Mesothelial cell of epicardium (in vitro differentiated cells): ENCODE measurements at places on chromosomes 5 and 9. TPM values are rescaled to one million over a fixed set of nuclear protein-coding genes. Genes with fewer than 3 reads are reported as not detected.

GRCh38 chr9:86670076-86670475 lies 277.2 kb downstream of the GAS1 start:
- DNase-seq = no peak

- no peak for DNase-seq
These were observed 558.4 kb downstream of the BNC2 start for GRCh38 chr9:16312116-16312515.

DNA sequence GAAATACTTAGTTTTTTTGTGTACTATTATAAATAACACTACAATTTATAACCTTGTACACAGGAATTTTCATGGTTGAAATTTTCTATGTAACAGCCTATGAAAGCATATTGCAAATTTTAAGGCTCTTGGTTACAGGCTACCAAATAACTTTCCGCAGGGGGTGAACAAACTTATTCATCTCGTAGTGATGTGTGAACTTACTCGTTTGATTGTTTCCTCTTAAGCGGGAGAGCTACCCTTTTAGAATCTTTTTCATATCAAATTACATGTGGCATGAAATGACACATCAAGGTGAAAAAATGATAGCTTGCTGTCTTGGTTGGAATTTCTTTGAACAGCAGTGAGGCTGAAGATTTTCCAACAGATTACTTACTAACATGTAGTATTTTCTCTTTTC lies 90.8 kb upstream of the GNA14 start:
- DNase-seq = no peak

DNA sequence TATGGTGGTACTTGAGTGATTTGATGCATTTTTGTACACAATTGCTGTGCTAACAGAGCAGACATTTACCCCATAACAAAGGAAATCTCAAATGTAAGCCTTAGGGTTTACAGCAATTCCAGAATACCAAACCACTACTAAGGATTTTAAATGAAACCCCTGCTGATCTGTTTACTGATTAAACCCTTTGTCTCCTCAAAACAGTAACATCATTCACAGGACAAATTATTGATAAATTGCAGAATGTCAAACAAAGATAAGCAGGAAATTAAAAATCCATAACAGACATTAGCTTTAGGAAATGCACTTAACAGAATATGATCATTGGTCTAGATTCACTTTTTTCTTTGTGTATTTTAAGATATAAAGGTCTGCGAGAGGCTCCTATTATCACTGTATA lies 1016.4 kb upstream of the DMAC1 start:
- DNase-seq = no peak

GRCh38 chr9:133525677-133526076 lies 918 bp upstream of the MYMK start:
- DNase-seq = no peak

- DNase-seq = no peak
These were observed 39.2 kb upstream of the LURAP1L start for GRCh38 chr9:12735665-12736064.

GRCh38 chr9:127113191-127113972 lies 9.1 kb downstream of the ANGPTL2 start:
- no peak for DNase-seq

The SPATA31D4 gene
- total RNA-seq = not detected in 3 replicates

The MYOZ3 gene
- 8.5 to 9.4 TPM (median 8.5 TPM) in 3 replicates for total RNA-seq

The DNAJC25 gene
- total RNA-seq = 9.3 to 10.4 TPM (median 9.9 TPM) in 3 replicates
